ENCODE measurements at places on chromosomes 16 and 17. TPM values are rescaled to one million over a fixed set of nuclear protein-coding genes. Genes with fewer than 3 reads are reported as not detected.

The NPIPA8 gene
- total RNA-seq: not detected

The TNFRSF17 gene
- not detected for total RNA-seq

GRCh38 chr16:66247516-66248481 lies 118.7 kb upstream of the CDH5 start:
- DNase-seq: no peak

- no peak for DNase-seq
Observed at GRCh38 chr16:11354407-11354732, 9.1 kb downstream of the RMI2 start.

- DNase-seq: no peak
Observed at GRCh38 chr17:75521290-75521689, 4.2 kb upstream of the LLGL2 start.

- DNase-seq: no peak
Observed at GRCh38 chr17:15121426-15121825, 143.7 kb downstream of the PMP22 start.

DNA sequence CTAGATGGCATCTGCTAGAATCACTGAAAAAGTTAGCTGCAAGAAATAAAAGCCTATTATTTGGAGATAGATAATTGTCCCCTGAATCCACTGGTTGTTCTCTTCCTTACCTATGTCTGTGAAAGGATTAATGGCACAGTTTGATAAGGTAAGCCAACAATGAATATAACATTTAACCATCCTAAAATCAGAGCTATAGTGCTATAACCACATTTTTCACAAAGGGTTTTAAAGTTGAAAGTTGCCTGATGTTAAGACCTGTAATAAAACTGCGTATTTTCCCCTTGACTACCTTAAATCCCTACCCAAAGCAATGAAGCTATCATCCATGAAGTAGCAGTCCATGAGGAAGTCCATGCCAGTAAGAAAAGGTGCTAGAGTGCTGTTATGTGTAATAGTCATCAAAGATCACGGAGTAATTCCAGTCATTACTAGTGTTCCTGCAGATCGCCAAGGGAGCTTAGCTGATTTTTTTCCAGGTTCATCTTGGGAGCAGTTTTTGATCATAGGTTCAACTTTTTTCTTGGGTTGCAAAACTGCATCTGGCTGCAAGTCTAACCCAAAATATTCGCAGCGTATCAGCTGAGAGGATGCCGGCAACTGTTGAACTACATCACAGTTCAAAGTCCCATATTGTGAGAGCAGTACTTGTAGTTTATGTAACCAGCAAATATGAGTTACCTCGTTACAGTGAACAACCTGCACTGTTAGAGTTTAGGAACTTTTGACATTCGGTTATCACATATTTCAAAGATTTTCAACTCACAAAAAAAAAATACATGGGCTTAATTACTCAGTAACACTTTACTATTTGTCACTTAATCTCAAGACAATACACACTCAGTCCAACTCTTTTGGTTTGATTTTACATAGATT lies 18.2 kb upstream of the RSL1D1 start:
- no peak for DNase-seq

- no peak for DNase-seq
Observed at GRCh38 chr16:74487634-74488495, 66.6 kb upstream of the CLEC18B start.
